ENCODE measurements at places on chromosomes 6 and 20. TPM values are rescaled to one million over a fixed set of nuclear protein-coding genes. Genes with fewer than 3 reads are reported as not detected.

The C6orf141 gene
- total RNA-seq = 0.55 TPM

GRCh38 chr6:30730601-30731435 lies 10.7 kb downstream of the TUBB start:
- no peak for DNase-seq

DNA sequence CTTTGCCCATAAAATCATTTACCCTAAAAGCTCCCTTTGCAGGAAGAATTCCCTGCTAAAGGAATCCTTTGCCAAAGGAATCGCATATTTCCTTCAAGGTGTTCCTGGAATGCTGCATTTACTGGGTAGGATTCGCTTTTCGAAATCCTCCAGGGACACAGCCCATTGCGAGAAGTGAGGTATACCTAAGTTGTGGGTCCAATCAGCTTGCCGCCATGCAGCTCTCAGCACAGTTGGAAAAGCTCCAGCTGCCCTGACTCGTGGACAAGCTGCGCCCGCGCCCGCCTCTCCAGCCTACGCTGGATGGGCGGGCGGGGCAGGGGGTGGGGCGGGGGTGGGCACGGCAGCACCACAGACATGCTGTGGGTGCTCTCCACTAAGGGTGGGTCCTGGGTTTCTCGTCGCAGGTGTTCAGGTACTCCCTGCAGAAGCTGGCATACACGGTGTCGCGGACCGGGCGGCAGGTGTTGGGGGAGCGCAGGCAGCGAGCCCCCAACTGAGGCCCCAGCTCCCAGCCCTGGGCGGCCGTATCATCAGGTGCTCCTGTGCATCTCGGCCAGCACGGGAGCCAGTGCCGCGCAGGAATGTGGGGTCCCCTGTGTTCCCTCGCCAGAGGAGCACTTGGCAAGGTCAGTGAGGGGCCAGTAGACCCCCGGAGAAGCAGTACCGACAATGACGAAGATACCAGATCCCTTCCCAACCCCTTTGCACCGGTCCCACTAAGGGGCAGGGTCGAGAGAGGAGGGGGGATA lies 1.4 kb downstream of the NNAT start:
- DNase-seq = peak; percentile 52

The NEURL2 gene
- 6.9 TPM for total RNA-seq

DNA sequence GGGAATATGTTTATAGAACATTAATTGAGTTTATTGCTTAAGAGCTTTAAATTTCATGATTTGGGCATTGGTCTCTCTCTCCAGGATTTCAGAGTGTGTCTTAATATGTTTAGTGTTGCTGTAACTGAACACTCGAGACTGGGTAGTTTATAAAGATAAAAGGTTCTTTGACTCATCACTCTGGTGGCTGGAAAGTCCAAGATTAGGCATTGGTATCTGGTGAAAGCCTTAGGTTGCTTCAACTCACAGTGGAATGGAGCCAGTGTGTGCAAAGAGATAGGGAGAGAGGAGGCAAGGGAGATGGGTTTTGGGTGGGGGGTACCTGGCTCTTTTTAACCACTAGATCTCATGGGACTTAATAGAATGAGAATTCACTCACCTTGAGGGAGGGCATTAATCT lies 35.6 kb upstream of the DTNBP1 start:
- DNase-seq = no peak

DNA sequence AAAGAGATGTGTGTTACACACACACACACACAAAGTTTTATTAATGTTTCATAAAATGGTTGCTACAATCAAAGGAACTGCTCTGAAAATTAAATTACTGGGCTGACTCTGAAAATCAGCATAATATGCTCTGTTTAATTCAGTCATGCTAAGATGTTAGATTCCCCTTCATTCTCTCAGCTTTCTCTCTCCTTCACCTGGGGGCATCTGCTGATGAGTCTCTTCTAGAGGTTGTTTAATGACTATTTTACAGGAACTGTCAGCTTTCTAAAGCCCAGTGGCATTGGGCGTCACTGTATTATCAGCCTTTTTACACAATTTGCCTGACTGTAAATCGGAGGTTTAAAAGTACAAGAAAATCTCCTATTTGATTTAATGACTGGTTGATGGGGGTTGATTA lies 559.7 kb upstream of the POU3F2 start:
- DNase-seq = no peak

The ZNF311 gene
- total RNA-seq = 1.7 TPM

The SLC23A2 gene
- total RNA-seq = 20.8 TPM

DNA sequence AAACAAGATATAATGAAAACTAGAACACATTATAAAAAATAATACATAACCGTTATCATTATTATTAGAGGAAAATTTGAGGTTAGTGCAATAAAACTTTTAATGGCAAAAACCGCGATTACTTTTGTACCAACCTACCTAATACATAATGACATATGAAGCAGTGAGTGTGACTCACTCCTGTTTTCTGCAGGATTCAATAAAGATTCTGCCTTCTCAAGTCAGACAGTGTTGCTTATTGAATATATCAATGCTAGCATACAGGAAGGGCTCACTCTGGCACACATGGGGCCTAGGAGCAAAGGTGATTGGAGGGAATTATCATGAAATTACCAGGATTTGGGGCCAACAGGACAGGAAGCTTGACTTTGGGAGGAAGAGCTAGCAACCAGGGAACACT lies 230.8 kb upstream of the CEP162 start:
- no peak for DNase-seq

GRCh38 chr6:5314191-5314865 lies 53.0 kb downstream of the FARS2 start:
- DNase-seq = no peak

DNA sequence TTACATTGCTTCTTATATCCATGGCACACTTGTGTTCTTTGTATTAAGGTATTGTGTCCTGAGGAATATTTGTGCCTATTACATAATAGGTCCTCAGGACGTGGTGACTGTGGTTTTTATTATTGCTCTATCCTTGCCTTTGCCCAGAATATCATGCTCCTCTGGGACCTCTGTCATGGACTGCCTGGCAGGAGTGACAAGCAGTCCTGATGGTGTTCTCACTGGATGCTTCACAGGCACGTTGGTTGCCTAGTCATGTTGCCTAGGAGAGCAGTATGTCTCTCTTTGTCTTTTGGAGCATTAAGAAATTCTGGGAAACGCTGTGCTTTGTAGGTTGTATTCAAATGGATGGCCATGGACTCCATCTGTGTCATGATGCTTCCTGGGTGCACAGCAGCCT lies 24.7 kb upstream of the MROH8 start:
- no peak for DNase-seq

DNA sequence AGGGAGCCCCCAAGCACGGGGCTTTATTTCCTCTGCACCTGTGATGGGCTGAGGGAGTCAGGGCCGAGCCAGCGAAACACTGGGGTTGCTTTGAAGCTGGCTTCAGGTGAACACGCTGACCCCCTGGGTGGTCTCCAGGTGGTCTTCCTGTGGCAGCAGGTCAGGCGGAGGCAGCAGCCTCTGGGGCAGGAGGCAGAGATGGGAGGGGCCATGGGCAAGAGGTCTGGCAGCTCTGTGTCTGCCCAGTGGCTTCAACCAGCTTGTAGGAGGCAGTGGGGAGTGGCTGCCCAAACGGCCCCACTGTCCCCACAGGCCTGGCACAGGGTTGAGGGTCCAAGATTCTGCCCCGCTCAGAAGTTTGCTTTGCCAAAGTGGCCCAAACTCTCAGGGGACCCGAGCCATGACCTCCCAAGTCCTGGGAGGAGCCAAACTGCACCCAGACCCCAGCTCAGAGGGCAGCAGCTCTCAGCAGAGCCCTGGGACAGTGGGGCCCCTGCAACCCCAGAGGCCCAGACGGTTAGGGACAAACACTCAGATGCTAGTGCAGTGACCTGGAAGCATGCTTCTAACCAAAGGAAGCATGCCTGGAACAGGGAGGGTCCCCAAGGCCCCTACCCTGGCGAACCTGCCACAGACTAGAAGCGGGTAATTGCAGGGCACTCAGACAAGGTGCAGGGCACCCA lies 15.3 kb downstream of the NTSR1 start:
- no peak for DNase-seq

GRCh38 chr6:65461121-65461520 lies 245.9 kb downstream of the EYS start:
- DNase-seq = no peak

Data from astrocyte (in vitro differentiated cells and primary cell).